ENCODE measurements at places on chromosomes 7 and 10.

- no peak for DNase-seq
Observed at GRCh38 chr10:86591436-86591835, 62.9 kb upstream of the OPN4 start.

DNA sequence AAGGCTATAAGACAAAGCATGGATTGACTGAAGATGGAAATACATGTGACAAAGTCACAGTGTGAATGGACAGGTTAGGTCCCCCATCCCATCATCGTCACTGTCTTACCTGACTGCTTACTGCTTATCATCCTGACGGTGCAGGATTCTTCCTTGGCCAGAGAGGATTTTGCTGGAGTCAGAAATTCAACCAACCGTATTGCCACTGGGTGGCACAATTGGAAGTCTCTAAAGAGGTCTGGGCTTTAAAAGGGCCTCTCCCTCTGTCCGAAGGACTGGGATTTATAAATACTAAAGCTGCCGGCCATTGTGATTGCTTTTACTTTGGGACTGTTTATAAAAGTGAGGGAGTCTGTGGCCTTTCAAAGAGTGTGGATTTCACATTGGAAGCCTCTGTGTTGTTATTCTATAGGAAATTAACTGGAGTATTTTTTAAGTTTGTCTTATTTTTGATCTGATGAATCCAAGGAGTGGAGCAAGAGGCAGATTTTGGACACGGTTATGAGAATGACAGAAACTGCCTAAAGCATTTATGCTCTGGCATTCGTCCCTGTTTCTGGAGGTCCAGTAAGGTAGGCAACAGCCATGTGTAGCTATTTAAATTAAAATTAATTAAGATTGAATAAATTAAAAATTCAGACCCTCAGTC is 113.3 kb upstream of the CREB5 start:
- DNase-seq = peak; percentile 69

GRCh38 chr7:131087756-131088658 is 239.7 kb upstream of the MKLN1 start:
- DNase-seq = no peak

- no peak for DNase-seq
Observed at GRCh38 chr7:47091141-47091540, 490.8 kb downstream of the TNS3 start.

DNA sequence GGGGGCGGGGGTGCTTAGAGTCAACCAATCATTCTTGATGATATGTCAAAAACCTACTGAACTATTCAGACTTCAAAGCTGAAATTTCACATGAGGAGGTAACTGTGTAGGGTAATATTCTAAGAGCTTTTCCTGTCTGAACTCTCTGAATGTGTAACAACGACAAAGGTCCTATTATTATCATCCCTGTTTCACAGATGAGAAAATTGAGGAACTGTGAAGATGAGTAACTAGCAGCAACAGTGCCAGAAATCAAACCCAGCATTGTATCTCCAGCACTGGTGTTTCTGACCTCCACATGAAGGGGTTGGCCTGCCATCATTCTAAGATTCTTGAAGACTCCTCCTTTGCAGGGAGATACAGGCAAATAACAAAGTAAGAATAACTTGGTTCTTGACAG is 294.7 kb upstream of the AOAH start:
- DNase-seq = no peak

- DNase-seq = peak; percentile 46
Observed at GRCh38 chr7:148503900-148504487, 86.6 kb upstream of the C7orf33 start.

GRCh38 chr7:127807340-127807739 is 155.3 kb downstream of the SND1 start:
- DNase-seq = no peak

GRCh38 chr10:66095610-66096009 is 830.2 kb upstream of the LRRTM3 start:
- DNase-seq = no peak

GRCh38 chr7:142612237-142612881 is 136.9 kb upstream of the PRSS1 start:
- DNase-seq = no peak

DNA sequence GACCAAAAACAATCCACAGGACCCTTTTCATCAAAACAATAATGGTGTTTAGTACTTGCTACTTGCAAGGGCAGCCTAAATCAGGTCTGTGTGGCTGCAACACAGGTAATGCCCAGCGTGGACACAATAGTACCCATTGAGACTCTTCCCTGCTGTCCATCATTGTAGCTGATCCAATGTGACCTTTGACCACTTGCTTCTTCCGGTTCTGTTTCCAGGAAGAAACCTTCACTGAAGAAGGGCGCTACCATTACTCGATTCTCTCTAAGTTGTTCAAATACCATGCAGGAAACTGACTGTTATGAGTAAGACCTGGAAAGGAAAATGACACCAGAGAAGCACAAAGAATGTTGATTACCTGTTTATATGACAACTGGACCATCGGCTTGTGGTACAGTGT is 1077.3 kb downstream of the KCNMA1 start:
- DNase-seq = no peak

DNA sequence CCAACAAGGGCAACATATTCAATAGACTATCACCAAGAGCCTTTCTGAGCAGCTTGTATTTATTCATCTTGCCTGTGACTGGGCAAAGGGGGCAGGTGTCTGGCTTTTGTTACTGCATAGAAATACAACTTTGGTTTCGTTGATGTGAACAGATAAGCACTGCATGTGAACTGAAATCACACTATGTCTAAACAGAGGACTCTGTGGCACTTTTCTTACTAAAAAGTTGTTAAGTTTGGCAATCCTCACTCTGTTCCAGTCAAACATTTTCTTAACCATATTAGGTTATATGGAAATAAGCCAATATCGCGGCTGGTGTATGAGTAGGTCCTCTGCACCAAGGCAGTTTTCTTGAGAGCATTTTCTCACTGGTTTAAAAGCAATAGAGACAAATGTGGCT is 48.5 kb downstream of the CALD1 start:
- no peak for DNase-seq

DNA sequence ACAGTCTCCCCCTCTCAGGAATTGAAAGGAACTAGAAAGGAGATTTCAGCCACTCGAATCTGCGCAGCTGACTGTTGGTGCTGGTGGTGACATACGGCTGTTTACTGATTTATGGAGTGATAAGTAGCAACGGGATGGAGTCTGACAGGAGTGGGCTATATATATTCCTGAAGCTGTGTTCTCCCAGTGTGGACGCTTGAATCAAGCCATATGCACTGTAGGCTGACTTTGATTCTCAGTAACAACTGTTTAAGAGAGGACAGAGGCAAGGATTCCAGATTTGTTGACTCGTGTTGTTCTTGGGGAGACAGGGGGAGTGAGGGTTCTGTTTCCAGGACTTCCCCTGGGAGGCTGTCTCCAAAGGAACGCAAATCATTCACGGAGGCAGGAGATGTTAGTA is 260.1 kb upstream of the AUTS2 start:
- no peak for DNase-seq

DNA sequence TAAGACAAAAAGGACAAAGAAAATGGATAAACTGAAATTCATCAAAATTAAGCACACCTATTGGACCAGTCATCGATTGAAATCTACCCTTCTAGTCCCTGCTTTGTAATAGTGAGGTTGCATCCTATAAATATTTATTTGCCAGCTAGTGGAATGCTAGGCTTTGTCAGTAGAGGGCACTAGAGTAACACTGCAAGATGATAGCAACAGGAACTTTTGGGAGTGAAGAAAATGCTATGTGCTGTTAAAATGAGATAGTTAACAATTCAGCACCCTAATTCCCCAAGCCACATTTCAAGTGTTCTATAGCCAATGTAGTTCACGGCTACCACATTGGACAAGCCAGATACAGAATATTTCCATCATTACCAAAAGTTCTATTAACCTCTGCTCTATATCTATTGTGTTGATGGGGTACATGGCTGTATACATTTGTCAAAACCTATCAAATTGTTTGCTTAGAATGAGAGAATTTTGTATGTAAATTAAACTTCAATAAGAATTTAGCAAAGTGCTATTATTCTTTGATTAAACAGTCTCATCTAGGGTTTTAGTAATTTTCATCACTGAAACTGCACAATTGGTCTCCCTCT is 69.8 kb downstream of the LSMEM1 start:
- DNase-seq = peak; percentile 39

- peak; percentile 40 for DNase-seq
Observed at GRCh38 chr7:106283831-106284713, 711 bp downstream of the NAMPT start.

DNA sequence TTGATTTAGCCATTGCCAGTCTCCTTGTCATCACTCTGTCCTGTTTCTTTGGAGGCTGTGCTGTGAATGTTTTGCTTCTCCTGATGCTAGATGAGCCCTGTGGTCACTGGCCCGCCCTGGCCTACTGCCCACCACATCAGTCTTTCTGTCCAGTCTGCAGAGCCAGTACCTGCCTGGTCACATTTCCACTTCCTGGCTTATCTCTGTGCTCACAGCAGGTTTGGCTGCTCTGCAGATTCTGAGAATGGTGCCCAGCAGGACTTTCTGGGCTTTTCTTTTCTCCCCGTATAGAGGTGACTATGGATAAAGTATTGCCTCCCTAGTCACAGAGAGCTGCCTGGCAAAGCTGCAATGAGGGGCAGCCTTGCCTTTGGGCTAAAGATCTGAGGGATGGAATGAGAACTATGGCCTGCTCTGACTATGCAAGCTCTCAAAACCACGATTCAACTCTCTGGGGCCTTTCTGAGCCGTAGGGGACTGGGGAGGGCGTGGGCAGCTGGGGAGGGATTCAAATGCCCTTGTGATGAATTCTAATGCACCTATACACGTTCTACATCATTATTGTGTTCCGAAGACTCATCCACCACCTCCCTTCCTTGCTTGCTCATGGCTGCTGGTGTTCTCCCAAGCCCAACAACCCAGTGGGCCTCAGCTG is 410.4 kb upstream of the NPVF start:
- no peak for DNase-seq

- DNase-seq = no peak
Observed at GRCh38 chr10:12788277-12788676, 213.2 kb downstream of the CCDC3 start.

DNA sequence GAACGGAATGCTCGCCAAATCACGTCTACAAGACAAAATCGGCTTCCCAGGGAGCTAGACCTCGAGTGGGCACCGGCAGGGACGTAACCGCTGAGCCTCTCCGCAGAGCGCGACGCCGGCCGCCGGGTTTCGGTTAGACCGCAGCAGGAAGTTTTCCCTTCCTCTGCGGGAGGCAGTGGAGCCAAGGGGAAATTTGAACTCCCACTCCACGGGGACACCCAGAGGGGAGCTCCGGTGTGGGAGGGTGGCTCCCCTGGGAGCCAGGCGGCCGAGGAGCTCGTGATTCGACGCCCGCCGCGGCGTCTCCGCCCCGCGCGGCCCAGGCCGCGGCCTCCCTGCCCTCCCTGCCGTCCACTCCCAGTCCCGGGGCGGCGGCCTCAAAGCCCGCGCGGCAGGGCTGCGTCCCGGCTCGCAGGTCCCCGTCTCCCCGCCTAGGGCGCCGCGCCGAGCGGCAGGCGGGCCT is 426 bp downstream of the SYPL1 start:
- DNase-seq = peak; percentile 46

Data from HEK293T (cell line).